Fibroblast of gingiva (primary cell): ENCODE measurements at places on chromosomes 12 and 14.
A peak's percentile ranks its signal among the peaks of the same experiment; 100 is the strongest.

DNA sequence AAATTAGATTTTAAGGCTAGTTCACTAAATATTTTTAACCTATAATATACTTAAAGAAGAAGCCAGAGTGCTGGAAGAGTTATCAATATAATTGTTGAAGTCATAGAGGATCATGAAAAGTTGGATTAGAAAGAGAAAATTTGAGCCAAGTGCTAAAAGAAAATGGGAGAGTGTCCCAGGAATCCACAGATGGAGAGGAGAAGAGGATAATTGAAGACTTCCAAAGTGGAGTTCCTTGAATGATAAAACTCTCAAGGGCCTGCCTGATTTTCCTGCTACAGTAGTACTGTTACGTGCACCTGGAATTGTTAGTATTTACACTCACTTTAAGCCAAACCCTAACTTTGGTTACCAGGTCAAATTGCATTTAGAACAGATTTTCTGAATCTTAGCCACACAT is 113.2 kb downstream of the MSRB3 start:
- DNase-seq, result no peak

DNA sequence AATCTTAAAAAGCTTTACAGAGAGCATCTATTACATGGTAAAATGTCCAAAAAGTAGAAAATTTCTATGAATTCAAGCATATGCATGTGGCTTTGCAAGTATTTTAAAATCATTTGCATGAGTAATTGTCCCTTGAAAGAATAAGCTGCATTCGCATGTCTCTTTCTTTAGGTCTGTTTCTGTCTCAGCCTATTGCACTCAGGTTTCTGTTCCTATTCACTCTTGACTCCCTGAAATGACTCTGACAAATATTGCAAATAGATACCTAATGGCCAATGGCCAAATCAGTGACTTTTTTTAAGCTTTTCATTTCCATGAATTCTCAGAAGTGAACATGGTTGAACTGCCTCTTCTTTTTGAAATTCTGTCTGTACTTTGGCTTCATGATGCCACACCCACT is 6.4 kb upstream of the TTC8 start:
- no peak for DNase-seq

DNA sequence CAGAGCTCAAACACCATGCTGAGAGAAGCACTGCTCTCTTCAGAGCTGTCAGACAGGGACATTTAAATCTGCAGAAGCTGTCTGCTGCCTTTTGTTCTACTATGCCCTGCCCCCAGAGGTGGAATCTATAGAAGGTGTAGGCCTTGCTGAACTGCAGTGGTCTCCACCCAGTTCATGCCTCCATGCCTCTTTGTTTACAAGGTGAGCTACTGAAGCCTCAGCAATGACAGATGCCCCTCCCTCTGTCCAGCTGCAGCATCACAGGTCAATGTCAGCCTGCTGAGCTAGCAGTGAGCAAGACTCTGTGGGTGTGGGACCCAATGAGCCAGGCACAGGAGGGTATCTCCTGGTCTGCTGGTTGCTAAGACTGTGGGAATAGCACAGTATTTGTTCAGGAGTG is 25.4 kb upstream of the CCDC198 start:
- no peak for DNase-seq

DNA sequence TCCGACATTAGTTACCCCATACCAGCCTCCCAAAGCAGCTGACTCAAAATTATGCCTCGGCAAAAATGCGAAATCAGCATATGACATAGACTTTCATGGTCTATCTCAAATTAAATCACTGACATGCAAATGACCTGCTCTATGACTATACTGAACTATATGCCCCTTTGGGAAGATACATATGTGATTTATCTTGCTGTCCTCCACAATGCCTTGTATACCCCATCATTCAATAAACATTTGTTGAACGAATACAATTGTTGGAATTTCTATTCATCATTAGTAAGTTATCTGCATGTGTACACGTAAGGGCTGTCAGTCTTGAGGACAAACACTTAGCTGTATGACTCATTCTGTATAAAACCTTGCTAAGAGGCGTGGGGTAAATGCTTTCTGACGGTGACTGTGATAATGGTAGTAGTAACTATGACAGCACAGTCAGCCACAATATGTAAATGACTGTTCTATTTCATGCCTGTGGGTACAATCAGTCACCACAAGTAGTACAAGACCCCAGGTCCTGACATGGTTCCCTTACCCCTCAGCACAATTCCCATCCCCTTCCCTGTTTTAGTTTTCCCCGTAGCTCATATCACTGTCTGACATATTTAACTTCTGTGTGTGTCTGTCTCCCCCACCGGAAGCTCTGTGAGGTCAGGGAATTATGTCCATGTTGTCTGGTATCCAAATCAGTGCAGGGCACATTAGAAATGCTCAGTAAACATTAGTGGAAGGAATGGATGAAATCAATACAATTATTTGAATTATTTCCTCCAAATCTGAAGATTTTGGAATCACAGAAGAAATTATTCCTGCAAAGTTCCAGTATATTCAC is 42.8 kb downstream of the STXBP6 start:
- DNase-seq, result peak; percentile 51

GRCh38 chr14:61337893-61338292 is 16.5 kb downstream of the PRKCH start:
- DNase-seq, result no peak

DNA sequence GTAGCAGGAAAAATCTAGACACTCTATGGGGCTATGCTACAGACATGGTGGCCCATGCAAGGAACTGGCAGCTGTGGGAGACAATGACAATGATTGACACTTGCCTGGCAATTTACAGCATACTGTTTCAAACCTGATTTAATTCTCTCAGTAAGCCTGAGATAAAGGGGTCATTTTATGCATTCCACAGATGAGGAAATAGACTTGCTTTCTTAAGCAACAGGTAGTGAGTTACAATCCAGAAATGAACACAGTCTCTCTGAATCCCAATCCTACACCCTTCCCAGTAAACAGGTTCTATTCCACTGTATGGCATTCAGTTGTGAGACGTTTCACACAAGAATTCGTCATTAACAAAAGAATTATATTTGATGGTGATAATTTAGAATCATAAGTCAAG is 15.5 kb upstream of the PCNX1 start:
- DNase-seq, result no peak

DNA sequence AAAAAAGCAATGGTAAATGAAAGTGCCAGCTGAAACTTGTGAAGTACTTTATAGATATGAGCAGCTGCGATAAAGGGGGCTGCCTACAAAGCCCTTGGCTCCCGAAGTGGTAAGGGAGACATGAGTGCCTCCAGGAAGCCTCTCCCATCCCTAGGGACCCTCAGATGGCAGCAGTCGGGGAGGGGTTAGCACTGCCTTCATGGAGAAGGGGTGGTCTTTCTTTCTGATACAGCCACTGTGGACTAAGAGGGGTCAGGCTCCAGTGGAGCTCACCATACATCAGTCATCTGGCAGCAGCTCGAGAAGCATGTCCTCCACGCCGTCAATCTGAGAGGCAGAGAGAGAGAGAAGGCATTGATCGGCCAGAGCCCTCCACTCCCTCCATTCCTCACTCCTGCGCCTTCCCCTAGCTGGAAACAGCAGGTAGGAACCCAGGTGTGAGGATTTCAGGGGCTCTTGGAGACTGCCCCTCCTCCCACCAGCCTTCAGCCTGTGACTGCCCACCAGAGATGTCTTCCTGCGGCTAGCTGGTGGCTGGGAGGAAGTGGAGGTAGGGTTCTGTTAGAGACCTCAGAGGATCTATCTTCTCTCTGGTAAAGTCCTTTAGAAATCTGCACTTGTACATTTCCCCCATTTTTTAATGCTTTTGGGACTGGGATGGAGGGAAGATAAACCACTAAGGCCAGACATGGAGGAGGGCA is 2.3 kb downstream of the TCL1A start:
- DNase-seq, result no peak

DNA sequence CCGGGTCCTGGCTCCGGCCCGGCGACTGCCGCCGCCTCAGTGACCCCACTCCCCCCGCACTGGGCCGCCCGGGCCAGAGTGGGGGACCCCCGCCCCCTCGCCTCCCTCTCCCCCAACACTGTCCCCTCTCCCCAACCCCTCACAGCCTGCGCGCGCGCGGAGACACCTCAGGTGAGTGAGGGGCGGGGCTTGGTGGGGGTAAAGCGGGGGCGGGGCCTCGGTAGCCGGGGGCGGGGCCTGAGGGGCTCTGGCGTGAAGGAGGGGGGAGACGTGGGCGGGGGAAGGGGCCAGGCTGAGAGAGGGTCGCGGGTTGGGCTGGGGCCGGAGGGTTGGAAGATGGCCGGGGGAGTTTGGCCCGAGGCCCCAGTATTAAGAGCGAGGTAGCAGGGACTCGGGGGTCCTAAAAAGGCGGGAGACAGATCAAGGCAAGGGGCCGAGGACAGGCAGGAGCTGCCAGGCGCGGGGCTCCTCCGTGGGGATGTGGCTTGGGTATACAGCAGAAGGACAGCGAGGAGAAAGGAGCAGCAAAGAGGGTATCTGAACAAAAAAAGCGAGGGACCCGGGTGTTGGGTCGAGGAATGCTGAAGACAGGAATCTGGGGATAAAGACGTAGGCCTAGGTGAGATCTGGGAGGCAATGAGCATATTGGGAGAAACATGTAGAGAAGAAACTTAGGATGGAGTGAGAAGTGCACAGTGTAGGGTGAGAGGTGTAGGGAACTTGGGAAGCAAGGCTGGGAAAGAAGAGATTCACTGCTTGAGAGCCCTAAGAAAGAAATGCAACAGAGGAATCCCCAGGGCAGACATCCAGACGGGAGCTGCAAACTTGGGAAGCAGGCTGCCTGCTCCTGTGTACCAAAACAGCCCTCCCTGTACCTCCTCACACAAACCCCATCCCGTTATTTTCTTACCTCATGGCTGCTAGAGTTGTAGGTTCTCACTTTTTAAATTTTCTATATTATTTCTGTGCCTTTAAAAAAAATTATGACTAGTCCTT is 10.8 kb downstream of the SUOX start:
- peak; percentile 20 for DNase-seq

DNA sequence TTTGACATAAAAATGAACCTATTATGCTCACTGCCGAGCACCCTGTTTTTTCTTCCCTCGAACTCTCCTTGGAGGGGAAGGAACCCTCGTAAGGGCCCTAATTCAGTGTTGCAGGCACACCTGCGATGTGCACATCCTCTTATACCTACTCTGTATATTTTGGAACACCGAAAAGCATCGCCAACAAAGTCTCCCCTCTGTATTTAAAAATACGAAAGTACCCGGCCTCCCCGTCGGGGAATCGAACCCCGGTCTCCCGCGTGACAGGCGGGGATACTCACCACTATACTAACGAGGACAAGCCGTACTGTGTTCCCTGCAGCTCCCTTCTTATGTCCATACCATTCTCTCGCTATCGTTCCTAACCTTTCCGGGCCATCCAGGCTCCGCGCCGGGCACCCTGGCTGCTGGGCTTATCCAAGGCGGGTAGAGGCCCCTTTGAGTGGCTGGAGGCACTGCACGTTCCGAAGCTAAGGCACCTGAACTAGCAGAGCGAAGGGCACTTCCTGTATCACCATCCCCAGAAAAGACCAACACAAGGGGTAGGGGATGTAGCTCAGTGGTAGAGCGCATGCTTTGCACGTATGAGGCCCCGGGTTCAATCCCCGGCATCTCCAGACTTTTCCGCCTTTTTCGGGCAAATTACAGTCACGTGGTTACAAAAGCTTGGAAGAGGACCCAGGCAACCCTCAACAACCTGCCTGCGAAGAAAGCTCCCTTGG is 25.1 kb upstream of the UBC start:
- peak; percentile 96 for DNase-seq

DNA sequence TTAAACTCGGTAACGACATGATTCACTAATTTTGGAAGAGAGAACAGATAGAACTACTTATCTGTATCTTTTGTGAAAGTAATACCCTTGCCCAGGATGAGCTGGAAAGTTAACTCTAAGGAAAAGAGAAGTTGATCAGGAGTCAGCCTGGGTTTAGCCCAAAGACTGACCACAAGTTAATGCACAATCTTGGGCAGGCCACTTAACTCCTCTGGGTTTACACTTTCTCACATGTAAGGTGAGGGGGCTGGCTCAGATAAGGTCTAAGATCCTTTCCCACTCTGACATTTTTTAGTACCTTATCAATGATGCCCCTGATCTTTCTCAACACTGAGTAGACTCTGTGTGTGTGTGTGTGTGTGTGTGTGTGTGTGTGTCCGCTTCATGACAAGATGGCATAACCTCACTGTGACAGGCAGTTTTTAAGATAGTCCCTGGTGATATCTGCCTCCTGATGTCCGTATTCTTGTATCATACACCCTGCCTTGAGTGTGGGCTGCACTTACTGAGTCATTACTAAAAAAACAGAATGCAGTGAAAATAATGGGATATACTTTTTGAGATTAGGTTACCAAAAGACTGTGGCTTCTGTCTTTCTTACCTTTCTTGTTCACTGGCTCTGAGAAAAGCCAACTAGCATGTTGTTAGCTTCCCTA is 56.2 kb upstream of the CCDC198 start:
- no peak for DNase-seq

GRCh38 chr12:49842519-49843352 is at the start of gene BCDIN3D:
BCDIN3D (minus strand) TSS chr12:49843106; CDS start chr12:49843087, 19 bp downstream.
- DNase-seq, result peak; percentile 90

GRCh38 chr14:68512088-68512487 is 280.8 kb downstream of the ZFP36L1 start:
- DNase-seq, result peak; percentile 39

- DNase-seq, result no peak
Measured at GRCh38 chr14:85041618-85042017, 488.3 kb upstream of the FLRT2 start.

- DNase-seq, result no peak
Measured at GRCh38 chr12:99282086-99282485, 365.5 kb upstream of the GARIN6 start.

DNA sequence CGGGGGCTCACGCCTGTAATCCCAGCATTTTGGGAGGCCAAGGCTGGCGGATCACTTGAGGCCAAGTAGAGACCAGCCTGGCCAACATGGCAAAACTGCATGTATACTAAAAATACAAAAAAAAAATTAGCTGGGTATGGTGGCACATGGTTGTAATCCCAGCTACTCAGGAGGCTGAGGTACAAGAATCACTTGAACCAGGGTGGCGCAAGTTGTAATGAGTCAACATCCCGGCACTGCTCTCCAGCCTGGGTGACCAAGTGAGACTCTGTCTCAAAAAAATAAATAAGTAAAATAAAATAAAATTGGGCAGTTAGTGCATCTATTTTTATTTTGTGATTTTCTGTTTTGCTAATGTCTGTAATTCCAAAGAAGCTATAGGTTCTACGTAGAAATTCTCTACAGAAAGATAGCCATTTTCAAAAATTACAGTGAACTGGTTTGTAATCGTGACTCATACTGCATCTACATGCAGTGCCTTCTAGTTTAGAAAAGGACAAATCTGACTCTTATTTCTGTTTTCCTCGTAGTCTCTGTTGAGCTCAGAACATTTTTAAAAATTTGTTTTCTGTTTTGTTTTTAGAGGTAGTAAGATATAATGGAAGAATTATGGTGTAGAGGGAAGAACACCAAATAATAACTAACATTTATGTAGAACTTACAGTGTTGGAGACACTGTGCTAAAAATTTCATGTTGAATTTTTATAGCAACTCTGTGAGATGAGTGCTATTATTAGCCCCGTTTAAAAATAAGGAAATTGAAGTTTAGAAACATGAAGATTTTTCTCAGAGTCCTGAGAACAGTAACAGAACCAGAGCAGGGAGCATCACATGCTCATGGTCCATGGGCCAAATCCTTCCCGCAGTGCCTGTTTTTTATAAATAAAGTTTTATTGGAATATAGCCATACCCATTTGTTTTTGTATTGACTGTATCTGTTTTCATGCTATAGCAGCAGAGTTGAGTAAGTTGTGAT is 201.2 kb downstream of the SYNE2 start:
- DNase-seq, result no peak

- peak; percentile 49 for DNase-seq
Measured at GRCh38 chr12:114835031-114835430, 151.1 kb upstream of the TBX3 start.

GRCh38 chr14:68466491-68466977 is 326.3 kb downstream of the ZFP36L1 start:
- peak; percentile 86 for DNase-seq

- DNase-seq, result no peak
Measured at GRCh38 chr12:21546716-21547115, 20.6 kb downstream of the SPX start.
